Stimulated activated CD8-positive, alpha-beta memory T cell treated with anti-CD3 and anti-CD28 coated beads, Interleukin-12 subunit alpha, Interleukin-12 subunit beta, amount 100 ng/mL, for 4 hours (primary cell): ENCODE measurements at places on chromosomes 12 and 14.

GRCh38 chr12:52343550-52343949 lies 22.4 kb upstream of the KRT83 start:
- DNase-seq: no peak

DNA sequence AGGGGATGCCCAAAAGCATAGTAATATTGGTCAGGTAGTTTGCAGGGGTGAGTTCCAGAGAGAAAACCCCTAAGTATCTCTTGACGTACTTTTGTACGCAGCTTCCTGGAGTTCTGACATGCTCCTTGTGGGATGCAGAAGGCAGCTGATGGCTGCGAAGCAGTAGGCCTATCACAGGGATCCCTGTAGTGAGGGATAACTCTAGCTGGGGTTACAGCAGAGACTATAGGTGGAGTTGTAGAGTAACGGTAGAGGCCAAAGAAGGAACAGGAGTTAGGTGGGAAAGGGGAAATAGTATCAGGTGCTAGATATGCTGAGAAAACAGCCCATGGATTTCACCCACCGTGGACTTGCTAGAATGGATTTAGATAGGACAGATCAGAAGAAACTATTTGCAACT lies 37.3 kb downstream of the MGST1 start:
- no peak for DNase-seq

- DNase-seq: no peak
Observed at GRCh38 chr12:96170328-96170727, 23.8 kb upstream of the ELK3 start.

GRCh38 chr12:1650260-1650977 lies 21.4 kb downstream of the WNT5B start:
- DNase-seq: no peak

DNA sequence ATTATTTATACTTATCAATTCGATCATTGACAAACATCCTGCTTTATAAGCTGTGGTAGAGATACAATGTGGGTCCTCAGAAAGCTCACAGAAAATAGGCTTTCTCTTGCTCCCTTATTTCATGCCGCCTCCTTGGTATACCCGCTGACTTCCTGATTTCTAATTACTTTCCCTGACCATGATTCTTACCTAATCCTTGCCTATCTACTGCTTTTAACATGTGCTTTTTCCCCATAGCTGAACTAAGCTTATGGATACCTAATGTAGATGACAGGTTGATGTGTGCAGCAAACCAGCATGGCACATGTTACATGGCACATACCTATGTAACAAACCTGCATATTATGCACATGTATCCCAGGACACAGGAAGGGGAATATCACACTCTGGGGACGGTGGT lies 65.1 kb downstream of the ITPR2 start:
- DNase-seq: no peak

- no peak for DNase-seq
Observed at GRCh38 chr12:68867606-68868005, 59.6 kb downstream of the MDM2 start.

DNA sequence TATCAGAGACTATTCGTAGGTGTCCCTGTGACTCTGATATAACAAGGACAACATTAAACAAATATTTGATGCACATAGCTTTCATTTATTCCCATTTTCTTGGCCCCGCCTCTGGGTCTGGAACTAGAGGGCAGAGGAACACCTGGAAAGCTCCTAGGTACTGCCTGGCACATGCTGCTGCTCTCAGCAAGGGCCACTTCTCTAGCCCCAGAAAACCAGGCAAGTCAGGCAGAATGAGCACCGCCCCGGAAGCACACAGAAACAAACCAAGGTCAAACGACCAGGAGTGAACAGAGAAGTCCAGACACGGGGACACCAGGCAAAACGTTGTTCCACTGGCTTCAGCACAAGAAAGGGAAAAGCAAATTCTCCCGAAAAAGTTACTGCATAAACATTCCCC lies 76.1 kb downstream of the TTC7B start:
- DNase-seq: no peak

DNA sequence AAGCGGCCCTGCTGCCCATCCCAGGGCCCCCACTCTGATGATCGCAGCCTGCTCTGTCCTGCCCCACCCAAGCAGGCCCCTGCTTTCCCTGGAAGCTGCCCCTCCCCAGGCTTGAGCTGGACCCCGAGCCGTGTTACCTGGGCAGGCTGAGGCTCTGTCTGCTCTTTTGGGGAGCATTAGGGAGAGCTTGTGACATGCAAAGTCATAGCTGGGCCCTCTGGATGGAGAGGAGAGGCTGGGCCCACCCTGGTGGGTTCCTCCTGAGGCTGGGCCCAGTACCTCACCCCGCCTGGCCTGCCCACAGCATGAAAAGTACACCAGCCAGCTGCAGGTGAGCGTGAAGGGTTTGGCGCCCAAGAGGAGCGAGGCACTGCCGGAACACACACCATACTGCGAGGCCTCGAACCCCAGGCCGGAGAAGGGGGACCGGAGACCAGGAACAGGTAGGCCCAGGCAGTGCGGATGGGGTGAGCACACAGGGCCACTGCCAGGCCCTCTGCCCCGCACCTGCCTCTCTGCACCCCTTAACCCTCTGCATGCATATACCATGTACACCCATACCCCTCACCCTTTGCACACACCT lies 15.0 kb downstream of the CEP170B start:
- DNase-seq: no peak

GRCh38 chr14:21781543-21781942 lies 107.9 kb upstream of the OR4E1 start:
- DNase-seq: no peak

DNA sequence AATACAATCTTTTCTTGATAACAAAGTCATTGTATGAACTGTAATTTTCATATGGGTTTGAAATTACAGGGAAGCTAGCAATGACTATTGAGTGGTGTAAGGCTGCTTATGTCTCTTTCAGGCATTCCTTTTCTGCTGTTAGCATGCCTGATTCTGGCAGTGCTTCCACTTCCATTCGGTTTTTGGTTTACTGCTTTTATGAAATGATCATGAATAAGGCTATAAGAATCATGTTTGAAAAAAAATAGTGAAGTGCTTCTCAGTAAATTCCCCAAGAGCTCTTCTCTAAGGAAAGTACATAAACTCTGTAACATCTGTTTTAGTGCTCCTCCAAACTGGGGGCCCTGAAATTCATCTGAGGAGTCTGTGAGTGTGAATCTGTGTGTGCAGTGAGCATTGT lies 434.0 kb upstream of the RGS6 start:
- no peak for DNase-seq

DNA sequence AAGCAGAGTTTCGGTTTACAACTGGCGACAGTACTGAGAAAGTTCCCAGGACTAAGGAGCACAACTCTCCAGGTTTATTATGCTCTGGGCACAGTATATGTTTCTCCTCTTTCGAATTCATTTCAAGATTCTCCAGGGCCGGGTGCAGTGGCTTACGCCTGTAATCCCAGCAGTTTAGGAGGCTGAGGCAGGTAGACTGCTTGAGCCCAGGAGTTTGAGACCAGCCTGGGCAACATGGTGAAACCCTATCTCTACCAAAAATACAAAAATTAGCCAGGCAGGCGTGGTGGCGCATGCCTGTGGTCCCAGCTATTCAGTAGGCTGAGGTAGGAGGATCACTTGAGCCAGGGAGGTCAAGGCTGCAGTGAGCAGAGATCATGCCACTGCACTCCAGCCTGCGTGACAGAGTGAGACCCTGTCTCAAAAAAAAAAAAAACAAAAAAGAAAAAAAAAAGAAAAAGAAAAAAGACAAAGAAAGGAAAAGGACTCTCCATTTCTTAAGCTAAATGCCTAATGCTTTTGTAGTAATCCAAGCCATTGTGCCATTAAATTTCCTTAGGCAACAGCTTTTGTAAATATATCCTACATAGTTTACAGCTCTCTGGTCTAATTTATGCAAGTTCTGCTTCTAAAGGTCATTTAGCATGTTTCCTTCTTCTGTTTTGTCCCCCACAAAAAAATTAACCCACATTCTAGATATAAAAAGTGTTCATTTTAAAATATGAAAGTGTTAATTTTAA lies 34.8 kb downstream of the ATL1 start:
- no peak for DNase-seq

- DNase-seq: no peak
Observed at GRCh38 chr12:111596985-111597830, 1.9 kb downstream of the ATXN2 start.

DNA sequence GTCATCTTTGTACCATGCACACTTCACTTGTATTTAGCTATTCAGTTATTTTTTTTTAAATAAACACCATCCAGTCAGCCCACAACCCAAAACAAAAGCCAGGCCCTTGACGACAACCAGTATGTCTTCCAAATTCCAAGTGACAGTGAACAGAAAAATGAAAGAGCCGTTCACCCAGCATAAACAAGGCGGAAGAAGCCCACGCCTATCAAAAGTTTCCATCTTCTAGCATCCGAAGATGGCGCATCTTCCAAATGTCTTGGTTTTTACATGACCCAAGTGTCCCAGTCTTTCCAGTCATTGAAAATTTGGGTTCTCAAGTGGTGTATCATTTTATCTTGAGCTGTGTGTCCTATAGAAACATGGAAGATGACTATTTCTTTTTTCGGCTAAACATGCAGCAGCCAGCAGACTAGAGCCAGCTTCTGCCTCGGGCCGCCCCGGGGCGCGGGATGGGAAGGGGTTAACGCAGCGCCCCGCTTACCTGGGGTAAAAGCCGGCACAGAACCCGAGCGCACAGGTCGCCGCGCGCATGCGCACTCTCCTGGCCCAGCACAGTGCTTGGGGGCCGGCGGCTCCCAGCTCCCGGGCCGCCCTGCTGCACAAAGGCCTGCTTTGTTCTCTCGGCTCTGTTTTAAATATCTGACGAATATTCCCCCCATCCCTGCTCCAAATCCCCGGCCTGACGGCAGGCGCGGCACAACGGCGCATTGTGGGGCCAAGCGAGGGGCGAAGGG lies 164.8 kb downstream of the ZFP36L1 start:
- DNase-seq: peak; percentile 46

- DNase-seq: no peak
Observed at GRCh38 chr12:109599087-109599486, 25.5 kb downstream of the MVK start.

- no peak for DNase-seq
Observed at GRCh38 chr14:26008290-26008689, 589.5 kb downstream of the NOVA1 start.
